ENCODE measurements at places on chromosomes 2 and 18.

DNA sequence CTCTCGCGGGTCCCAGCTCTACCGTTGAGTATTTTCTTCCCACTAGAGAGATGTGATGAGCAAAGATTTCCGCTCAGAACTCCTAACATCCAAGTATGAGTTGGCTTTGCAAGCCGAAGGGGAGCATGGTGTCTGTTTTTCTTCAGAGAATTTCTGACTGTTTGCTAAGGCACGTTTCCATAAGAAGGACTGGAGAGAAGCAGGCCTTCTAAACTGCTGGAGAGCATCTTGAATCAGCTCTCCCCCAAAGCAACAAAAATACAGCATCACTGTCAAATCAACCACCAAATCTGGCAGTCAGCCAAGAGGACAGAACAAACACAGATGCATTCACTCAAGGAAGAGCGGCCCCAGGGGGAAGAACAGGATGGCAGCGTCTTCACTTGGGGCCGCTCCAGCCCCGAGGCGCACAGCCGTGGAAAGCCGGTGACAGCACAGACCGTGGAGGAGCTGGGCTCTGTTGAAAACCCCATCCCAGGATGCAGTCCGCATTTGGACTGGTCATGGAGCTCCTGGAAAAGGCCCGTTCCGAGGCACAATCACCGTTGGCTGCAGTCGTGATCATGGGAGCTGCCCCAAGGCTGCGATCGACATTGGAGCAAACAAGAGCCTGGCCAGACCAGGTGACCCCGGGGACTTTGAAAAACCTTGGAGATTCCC, 101.4 kb downstream of the NFATC1 start:
- no peak for DNase-seq

- no peak for DNase-seq
Measured at GRCh38 chr2:217456016-217456415, 546.8 kb downstream of the TNS1 start.

GRCh38 chr2:35468245-35468644, 887.3 kb upstream of the CRIM1 start:
- no peak for DNase-seq

GRCh38 chr2:98026292-98026691, 30.5 kb upstream of the TMEM131 start:
- no peak for DNase-seq

DNA sequence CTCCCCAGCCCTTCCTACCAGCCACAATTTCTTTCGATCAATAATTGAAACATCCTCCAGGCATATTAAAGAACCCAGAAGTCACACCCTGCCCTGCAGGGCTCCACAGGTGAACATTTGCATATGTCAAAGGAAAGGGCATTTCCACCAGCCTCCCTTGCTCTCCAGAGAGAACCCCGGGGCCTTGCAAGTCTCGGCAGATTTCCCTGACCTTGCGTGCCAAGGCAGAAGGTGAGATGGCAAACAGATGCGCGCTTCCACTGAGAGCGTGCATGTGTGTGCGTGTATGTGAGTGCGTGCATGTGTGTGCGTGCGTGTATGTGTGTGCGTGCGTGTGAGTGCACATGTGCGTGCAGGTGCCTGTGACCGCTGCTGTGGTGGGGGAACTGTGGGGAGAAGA, 120.3 kb downstream of the INO80D start:
- no peak for DNase-seq

- no peak for DNase-seq
Measured at GRCh38 chr18:10090668-10091067, 176.9 kb downstream of the VAPA start.
